ENCODE measurements at places on chromosomes 1 and 21.

DNA sequence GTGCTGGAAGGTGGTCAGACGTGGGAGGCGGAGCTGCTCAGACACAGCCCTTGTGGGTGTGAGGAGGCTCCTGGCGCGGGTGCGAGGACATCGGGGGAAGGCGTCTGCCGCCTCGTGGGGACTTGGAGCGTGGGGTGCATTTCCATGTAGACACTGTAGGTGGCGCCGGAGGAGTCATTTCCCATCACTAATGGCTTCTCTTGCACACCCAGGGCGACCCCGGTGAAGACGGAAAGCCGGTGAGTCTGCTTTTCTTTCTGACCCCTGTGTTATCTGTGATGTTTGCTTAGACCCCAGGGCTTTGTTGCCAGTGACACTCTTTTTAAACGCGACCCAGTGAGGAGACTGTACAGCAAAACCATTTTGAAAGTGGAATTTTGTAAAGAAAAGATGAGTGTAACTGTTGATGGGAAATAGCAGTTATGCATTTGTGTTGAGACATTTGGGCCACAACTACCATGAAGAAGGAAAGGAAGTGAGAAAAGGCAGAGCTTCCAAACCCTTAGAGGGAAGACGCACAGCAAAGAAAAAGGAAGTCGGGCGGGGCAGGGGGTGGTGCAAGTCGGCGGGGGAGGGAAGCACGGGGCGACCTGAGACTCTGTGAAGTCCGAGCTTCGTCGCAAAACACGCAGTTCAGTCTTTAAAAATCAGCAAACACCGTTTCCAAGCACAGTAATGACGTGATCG is 64.0 kb downstream of the SLC19A1 start:
- peak; percentile 80 for DNase-seq

- no peak for DNase-seq
Observed at GRCh38 chr1:221663321-221663720, 78.6 kb downstream of the DUSP10 start.

DNA sequence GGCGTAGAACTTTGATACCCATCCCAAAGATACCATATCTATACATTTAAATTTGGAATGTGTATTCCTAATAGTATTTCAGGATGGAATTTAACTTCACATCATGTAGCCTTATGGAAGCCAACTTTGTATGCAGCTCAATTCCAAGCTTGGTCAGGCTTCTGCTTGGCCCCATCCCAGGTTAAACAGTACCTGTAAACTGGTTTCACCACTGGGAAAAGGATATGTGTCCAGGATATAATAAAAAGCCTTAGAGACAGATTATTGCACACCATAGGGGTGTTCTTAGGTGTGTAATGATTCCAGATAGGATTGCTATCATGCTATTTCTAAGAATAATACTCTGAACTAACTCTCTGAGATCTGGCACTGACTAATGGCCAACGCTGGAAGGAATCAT is 28.1 kb downstream of the ADAM30 start:
- no peak for DNase-seq

- no peak for DNase-seq
Observed at GRCh38 chr1:111499026-111499785, 4.2 kb downstream of the ADORA3 start.

- DNase-seq = no peak
Observed at GRCh38 chr1:39130325-39130724, 74.2 kb upstream of the MACF1 start.

DNA sequence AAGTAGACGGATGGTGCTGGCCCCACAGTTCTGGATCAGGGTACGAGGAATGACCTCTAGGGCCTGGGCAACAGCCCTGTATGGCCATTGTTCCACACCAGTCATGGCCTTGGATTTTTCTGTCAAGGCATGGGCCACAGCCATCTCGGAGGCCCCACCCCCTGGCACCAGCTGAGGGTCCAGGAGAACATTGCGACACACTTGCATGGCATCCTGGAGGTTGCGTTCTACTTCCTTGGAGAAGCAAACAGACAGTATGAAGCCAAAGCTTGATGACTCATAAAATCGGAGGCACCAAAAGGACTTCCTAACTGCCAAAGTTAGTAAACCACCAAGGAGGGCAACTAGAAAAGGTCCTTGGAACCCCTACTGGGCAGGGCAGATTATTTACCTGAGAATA is 11.9 kb upstream of the VHLL start:
- DNase-seq = no peak

GRCh38 chr1:156492591-156493080 is 7.9 kb downstream of the MEF2D start:
- DNase-seq = no peak

- no peak for DNase-seq
Observed at GRCh38 chr1:17757426-17757825, 2.3 kb downstream of the ACTL8 start.

DNA sequence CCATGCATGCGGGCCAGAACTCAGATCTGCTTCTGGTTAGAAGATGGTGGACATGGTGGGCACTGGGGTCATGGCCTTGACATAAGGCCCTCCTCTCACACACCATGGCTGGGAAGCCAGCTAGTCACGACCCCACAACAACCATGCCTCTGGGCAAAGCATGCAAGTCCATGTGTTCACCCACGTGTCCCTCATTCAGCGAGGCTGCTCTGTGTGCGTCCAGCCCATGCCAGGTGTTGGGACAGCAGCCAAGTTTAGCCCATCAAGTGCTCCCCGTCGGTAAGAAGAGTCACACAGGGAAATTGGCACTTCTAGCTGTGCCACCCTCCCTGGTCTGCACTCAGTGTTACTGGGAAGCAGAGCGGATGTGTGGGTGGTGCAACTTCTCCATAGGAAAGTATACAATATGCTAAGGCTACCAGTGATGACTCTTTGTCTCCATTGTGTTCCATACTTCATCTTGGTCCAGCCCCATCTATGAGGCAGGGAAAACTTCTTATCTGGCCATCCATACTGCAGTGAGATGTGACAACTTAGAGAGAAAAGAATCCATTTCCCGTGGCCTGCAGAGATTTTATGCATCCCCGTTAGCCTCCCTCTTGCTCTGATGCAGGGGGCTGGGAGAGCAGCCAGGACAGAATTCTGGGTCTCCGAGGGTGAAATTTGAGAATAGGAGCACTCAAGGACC is 198.0 kb downstream of the GRIK3 start:
- no peak for DNase-seq

GRCh38 chr1:7385471-7386225 is 385.4 kb upstream of the VAMP3 start:
- no peak for DNase-seq

- no peak for DNase-seq
Observed at GRCh38 chr1:213103377-213104306, 52.6 kb downstream of the RPS6KC1 start.

- no peak for DNase-seq
Observed at GRCh38 chr1:220032911-220033310, 13.4 kb downstream of the EPRS1 start.

DNA sequence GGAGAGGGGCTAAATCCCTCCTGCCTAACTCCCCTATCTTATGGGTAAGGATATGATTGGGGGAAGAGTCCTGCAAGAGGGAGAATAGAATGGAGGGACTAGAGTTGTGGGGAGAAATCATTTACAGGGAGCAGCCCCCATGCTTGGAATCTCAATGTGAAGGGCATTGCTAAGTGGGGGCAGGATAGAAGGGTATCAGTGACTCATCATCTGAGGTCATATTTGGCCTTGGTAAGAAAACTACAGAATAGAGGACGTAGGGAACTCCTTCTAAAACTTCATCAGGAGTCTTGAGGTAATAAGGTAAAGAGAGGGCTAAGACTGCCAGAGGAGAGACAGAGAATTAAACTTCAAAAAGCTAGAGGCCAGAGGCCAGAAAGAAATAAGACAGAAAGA is 487 bp downstream of the HJV start:
- no peak for DNase-seq

DNA sequence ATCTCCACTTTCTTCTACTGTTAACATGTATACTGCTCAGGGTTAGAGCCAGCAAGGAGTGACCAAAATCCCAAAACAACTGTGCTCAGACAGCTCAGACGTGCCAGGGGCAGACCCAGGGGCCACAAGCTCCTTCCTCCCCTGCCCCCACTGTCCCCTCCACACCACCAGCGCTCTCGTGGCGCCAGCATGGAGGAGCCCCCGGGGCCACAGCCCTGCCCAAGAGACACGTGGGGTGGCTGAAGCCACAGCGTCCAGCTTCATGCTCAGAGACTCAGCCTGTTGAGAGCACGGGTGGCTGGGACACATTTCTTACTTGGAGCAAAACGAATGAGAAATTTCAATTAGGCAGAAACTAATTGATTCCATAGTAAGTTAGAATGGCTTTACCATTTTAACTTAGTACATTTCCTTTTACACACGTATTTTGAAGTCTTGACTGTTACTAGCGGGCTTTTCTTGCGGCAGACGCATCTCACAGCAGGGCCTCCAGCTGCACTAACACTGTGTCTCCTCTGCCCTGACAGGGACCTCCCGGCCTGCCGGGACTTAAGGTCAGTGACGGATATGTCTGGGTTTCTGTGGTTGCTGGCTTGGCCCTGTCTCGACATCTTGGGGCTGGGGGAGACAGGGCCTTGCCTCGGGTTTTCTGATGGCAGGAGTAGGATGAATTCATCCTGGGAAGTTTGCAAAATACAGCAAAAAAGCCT is 54.2 kb downstream of the SLC19A1 start:
- no peak for DNase-seq

GRCh38 chr1:70462611-70463010 is 51.5 kb downstream of the CTH start:
- DNase-seq = no peak
